ENCODE measurements at places on chromosomes 2 and 18.

DNA sequence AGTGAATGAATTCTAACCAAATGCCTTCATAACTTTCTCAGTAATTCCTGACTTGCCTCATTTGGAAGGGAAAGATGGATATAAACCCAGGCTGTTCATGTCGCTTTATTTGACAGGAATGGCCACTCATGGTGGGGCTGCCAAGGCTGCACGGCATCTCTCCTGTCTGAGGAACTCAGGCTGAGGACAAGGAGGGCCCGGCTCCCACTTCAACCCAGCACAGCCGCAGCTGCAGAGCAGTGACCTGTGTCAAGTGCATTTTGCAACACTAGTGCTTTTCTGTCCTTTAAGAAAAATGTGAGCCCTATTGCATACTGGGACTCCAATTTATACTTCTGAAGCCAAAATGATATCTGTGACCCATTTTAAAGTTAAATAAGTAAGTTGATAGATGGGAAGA, 45.8 kb upstream of the GALR1 start:
- no peak for DNase-seq

DNA sequence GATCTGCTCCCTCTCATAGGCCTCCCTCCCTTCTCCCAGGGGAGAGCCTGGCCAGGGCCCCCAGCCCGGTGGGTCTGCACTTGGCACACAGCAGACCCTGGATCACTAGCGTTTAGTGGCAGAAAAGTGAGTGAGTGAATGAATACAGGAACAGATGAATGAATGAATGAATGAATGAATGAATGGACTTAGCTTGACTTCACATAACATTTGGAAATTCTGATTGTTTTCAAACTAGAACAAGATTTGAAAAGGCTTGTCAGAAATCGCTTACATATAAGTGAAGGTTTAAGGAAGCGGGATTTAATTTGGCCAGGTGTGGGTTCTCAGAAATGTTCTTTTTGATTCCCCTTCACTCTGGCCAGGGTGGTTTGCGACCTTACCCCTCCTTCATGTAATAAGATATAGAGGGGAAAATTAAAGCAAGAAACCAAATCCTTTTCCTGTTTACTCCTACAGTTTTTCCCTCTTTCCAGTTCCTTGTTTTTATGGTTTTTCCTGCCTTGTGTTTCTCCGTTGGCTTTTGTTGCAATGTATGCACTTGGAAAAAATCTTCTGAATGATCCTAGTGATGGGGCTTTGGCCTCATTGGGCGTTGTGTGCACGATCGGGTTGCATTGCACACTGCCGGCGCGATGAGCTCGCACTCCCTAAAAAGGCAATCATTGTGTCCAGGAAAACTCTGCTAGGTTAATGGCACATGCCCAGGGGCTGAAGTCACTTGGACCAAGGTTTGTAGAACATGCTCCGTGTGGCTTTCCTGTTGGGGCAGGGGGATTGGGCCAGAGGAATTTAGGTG, 16.4 kb downstream of the LRRFIP1 start:
- DNase-seq: no peak

DNA sequence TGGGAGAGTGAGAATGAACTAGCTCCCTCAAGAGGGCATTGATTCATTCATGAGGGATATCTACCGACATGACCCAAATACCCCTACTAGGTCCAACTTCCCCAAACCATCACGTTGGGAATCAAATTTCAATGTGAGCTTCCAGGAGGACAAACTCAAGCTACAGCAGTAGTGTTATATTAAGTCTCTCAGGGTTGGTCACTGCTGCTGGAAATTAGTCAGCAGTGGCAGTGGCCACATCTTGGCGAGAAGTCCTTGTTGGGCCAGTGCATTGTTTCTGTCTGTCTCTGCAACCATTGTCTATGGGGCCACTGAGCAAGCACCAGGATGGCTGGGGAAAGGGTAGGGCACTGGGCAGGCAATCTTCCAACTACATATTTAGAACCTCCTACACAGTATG, 47.5 kb downstream of the THUMPD2 start:
- no peak for DNase-seq

GRCh38 chr18:2845172-2845571, 1.6 kb upstream of the EMILIN2 start:
- no peak for DNase-seq

DNA sequence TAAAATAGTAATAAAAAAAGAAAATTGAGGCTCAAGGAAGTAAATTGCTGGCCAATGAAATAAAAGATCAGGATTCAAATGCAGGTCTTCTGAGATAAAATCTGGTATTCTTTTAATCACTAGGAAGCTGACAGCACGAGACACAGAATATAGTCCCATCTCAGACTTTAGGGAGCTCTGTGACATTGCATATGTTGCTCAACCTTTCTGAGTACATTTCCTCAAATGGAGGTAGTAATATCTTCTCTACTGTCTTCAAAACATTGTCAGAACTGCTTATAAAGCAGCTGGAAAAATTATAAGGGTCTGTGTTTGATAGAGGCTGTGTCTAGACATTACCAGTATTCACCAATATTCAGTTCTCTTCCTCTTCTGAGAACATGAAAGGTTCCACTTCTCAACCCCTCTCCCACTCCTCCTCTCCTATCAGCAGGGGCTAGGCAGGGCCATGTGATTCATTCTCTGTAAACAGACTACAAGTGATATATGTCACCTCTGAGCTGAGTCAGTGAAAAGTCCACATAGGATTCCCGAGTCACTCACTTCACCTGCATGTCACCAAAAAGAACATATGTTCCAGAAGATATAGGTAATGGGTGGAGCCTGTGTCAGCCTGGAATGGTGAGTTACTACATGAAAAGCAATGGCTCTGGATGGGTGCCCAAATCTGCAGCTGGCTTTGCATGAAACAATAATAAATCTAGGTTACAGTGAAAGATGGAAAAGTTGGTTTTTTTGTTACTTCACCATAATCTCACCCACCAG, 7.1 kb downstream of the KCNE4 start:
- no peak for DNase-seq

- DNase-seq: no peak
Measured at GRCh38 chr18:32438173-32438572, 32.5 kb downstream of the GAREM1 start.

DNA sequence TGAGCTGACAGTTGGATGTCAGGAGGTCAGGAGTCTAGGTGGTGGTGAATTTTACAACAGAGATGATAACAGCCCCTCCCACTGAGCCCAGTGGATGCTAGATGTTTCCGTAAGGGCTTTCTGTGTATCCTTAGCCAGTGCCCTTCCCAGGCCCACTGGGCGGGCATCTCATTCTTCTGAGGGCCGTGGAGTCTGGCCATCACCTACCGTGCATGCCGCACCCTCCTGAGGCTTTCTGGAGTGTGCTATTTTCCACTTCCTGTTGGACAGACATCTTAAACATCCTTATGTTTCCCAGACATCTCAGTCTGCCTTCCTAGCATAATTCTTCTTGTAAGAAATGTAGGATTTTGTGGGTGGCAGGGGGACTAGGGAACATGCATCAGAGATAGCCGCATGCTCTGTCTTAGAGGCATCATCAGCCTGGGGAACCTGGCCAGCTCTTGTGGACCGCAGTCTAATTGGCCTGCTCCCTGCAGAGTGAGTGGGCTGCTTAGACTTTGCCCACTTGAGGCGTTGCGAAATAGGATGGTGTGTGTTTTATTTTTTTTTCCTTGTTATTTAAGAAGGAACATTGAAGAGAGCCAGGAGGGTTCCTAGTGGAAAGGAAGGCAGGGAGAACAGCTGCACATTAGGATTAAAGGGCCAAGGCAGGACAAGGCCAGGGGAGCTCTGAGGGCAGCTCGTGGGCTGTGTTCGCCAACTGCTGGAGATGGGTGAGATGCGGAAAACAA, 135.8 kb downstream of the SH3RF3 start:
- no peak for DNase-seq

DNA sequence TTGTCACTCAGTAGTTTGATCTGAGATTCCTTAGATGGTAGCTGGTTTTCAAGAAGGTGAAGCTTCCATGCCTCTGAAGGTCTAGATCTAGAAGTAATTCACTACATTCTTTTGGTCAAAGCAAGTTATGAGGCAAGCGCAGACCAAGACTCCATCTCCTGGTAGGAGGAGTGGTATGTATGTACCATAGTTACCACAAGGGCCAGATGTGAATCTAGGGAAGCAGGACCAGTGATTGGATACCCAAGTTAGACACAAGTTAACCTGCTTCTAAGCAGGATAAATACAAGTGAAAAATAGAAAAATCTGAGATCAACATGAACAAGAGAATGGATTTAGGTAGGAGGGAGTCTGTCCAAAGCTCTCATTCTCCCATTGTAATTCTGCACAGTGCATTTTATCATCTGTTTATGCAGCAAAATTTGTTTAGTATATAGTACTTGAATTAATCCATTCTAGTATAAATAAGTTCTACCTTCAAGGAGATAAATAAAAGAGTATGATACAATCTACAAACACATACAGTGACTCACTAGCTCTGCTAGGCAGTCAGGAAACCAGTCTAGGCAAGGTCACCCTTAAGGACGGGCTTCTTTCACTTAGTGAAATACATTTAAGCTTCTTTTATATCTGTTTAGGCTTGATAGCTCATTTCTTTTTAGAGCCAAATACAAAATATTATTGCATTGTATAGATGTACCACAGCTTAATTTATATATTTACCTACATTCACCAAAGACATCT, 14.2 kb upstream of the DOCK10 start:
- peak; percentile 71 for DNase-seq

All from ELR (cell line).